ENCODE measurements at places on chromosomes 3 and 15.

GRCh38 chr3:179432451-179432850, 18.8 kb downstream of the GNB4 start:
- DNase-seq, result no peak

DNA sequence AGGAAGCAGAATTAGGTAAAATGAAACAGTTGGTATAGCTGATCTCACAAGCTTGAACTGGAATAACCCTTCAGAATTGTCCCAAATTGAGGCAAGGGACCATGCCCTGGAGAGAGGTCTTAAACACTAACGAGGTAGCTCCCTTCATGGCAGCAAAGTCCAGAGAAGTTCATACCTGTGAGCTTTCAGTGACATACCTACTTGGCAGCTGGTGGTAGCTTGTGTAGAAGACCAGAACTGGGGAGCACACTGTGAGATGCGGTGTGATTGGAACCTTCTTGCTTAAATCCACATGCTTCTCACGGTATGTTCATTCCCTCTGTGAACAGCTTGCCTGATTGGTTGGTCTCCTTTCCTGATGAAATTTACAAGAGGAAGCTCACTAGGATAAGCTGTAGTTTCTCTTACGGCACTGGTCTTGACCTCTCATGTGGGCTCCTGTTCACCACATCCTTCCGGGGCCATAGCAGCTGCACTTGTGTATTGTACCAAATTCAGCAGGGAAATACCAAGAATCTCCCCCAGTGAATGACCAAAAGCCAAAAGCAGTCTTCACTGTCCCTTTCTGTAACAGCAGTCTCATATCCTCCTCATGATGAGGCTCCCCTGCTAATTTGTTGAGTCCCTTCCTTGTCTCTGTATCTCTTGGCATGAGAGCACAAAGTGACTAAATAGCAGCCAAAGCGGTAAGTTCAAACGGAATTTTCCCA, 483.7 kb upstream of the FRG2C start:
- no peak for DNase-seq

- DNase-seq, result no peak
Observed at GRCh38 chr3:21744793-21745192, 6.2 kb downstream of the ZNF385D start.

- no peak for DNase-seq
Observed at GRCh38 chr3:43334976-43335375, 48.6 kb downstream of the SNRK start.

GRCh38 chr3:50299929-50300680, 900 bp upstream of the HYAL3 start:
- DNase-seq, result no peak

Data from endothelial cell (in vitro differentiated cells).